Endothelial cell (in vitro differentiated cells): ENCODE measurements at places on chromosomes 12 and 14. TPM values are rescaled to one million over a fixed set of nuclear protein-coding genes. Genes with fewer than 3 reads are reported as not detected.

DNA sequence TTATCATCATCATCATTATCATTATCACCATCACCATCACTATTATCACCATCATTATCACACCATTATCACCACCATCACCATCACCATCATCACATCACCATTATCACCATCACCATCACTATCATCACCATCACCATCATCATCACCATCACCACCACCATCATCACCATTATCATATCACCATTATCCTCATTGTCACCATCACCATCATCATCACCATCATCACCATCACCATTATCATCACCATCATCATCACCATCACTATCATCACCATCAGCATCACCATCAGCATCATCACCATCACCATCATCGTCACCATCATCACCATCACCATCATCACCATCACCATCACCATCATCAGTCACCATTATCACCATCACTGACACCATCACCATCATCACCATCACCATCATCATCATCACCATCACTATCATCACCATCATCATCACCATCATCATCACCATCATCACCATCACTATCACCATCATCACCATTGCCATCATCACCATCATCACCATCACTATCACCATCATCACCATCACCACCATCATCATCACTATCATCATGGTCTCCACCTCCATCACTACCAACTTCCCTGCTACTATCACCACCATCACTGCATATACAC is 20.2 kb upstream of the GALNT9 start:
- H3K4me1 ChIP-seq: no peaks in the 10 kb centered on the region
- H3K4me3 ChIP-seq: no peak overlapping the region
- H3K27me3 ChIP-seq: peaks cover 5% of the 10 kb centered on the region
- DNase-seq: no peak
- H3K36me3 ChIP-seq: no peaks in the 10 kb centered on the region

GRCh38 chr12:2101771-2102170 is 49.0 kb downstream of the CACNA1C start:
- no peaks in the 10 kb centered on the region for H3K27me3 ChIP-seq
- DNase-seq: no peak
- H3K4me1 ChIP-seq: peaks cover 12% of the 10 kb centered on the region
- H3K27ac ChIP-seq: no peak overlapping the region
- H3K4me3 ChIP-seq: no peak overlapping the region

DNA sequence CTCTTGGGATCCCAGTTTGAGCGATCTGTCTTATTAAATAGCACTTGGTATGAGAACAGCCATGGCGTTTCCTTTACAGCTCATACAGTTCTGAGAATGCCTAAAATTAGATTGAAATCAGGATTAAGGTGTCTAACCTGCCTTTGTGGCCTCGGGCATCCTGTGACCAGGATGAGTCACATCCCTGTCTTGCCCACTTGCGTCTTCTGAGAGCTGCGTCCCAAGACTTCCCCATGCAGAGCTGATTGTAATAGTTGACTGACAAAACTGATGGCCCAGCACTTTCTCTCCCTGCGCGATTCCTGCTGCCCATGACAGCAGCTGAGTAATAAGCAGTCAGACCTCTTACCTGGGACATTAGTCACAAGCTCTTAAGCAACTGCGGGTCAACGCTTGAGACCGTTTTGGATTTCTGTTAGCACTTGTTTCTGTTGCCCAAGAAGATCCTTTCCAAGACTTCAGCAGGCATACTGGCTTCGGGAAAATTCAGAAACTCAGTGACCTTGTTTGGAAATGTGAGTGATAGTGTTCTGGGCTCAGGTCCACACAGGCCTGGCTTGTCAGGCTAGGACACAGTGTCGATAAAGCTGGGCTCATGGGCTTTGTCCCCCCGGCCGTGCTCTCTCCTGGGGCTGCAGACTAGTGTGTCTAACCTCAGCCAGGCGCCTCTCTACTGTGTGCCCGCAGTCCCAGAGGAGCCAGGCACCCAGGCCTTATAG is 169.9 kb upstream of the HIF1A start:
- H3K4me3 ChIP-seq: no peak overlapping the region
- no peak overlapping the region for H3K27ac ChIP-seq
- H3K36me3 ChIP-seq: peaks cover 20% of the 10 kb centered on the region
- DNase-seq: no peak
- peaks cover 37% of the 10 kb centered on the region for H3K4me1 ChIP-seq

RFC5 gene
- total RNA-seq: 8.3 TPM

SLC39A2 gene
- total RNA-seq: not detected

LMO3 gene
- not detected for total RNA-seq

DPY19L2 gene
- 16.4 TPM for total RNA-seq

HAL gene
- total RNA-seq: 1.1 TPM
